ENCODE measurements at places on chromosomes 12 and 14. TPM values are rescaled to one million over a fixed set of nuclear protein-coding genes. Genes with fewer than 3 reads are reported as not detected.
A peak's percentile ranks its signal among the peaks of the same experiment; 100 is the strongest.

Gene ZC2HC1C
- 1.8 TPM for total RNA-seq

Gene KCNC2
- 3.0 TPM for total RNA-seq

- DNase-seq: peak; percentile 46
Measured at GRCh38 chr12:120583478-120584030, 2.4 kb upstream of the POP5 start.

GRCh38 chr14:103318750-103319419, 15.2 kb upstream of the EIF5 start:
- no peak for DNase-seq
